ENCODE measurements at places on chromosomes 16 and 17.
A peak's percentile ranks its signal among the peaks of the same experiment; 100 is the strongest.

GRCh38 chr17:63405741-63406261 lies 40.3 kb downstream of the CYB561 start:
- no peak for DNase-seq

- peak; percentile 69 for DNase-seq
Measured at GRCh38 chr16:57377080-57377841, 5.0 kb downstream of the CX3CL1 start.

GRCh38 chr17:67994817-67995569 lies 1.3 kb downstream of the C17orf58 start:
- no peak for DNase-seq

- DNase-seq: no peak
Measured at GRCh38 chr16:67419502-67419901, 3.2 kb upstream of the ZDHHC1 start.

DNA sequence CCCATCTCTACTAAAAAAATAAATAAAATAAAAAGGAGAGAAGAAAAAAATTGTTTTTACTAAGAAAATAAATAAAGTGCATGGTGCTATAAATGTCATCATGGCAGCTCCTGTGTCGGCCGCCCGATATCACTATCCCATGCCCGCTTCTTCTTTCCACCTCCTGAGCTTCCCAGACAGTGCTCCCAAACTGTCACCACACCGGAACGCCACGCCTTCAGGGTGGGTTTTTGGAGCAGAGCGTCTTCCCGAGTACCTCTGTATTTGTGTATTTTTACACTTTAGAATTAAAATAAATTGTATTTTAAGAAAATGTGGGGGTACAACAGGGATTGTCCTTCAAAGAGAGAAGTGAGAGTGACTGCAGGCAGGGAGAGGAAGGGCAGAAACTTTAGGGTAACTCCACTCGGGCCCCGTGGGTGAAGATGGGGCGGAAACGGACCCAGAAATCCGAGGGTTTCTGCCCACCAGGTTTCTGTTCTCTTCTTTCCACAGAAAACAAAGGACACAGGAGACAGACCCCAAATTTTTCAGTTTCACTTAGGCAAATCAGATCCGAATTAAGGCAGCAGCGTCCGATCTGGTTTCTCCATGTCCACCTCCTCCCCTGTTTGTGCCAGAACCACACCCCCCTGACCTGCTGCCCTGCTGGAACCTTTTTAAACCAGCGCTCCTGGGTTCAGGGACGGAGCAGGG lies 3.6 kb upstream of the ITGAX start:
- DNase-seq: no peak

DNA sequence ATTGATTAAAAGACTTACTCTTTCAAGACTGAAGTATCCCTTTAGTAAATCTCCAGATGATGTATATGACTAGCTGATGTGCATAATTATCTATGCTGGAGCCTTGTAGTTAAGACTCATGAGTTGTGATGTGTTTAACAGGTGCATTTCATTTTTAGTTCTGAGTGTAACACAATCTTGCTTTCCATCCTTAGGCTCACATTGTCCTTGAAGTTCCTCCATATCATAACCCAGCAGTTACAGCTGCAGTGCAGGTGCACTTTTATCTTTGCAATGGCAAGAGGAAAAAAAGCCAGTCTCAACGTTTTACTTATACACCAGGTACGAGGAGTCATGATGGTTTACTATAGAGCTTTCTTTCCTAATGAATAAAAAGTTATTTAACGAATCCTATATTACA lies 52.9 kb downstream of the ESRP2 start:
- no peak for DNase-seq

- no peak for DNase-seq
Measured at GRCh38 chr17:384622-385177, 32.1 kb upstream of the RPH3AL start.

GRCh38 chr17:39736319-39737165 lies 1.2 kb upstream of the GRB7 start:
- no peak for DNase-seq

DNA sequence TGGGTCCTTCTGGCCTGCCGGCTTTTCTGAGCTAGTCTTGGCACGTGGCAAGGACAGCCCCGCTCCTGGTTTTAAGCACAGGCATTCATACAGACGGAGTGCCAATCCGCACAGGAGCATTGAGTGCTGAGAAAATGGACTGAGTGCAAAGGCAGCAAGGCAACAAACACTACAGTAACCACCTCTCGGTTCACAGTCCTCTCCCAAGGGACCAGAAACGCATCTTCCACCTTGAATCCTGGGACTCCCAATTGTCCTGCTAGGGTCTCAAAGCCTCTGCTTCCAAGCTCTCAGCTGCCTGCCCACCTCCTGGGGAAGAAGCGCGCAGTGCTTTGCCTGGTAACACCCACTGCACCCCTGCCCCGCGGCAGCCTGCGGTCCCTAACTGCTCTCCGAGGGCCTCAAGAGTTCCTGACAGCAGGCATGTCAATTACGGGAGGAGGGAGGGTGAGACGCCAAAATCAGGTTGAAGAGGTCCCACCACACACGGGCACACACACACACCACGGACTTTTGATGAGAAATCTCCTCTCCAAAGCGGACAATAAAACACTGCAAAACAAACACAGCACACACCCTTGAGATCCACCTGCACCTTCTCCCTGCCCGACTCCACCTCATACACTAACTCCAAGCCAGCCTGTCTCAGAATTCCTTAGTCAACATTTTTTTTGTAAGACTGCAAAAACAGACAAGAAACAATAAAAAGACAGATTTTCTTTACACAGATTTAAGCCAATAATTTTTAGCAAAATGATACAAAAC lies 15.0 kb downstream of the SLC16A3 start:
- no peak for DNase-seq

GRCh38 chr16:80994451-80994850 lies 12.2 kb downstream of the CMC2 start:
- DNase-seq: no peak

DNA sequence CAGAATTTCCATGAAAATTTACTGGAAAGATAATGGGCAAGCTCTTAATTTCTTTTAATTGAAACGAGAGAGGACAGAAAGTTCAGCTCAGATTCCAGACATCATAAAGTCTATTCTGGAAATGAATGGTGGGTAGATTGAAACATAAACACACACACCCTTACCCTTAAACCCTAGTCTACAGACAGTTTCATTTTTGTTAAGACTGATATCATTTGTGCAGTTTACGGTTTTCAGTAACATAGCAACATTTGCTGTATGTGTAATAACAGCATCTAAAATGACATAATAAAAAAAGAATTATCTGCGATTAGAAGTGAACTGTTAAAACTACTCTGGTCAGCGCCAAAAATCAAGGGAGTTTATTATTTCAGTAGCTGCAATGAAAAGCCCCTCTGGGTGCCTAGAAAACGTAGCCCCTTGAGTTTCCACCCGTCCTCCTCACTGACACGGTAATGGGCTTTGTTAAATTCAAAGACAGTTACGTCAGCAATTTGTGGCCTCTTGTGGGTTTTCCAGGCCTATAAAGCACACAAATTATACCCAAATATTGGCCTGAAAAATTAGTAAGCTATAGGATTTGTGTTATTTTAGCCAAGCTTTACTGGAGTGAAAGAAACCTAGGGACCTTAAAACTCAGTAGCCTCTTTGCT lies 520.6 kb upstream of the SOX9 start:
- no peak for DNase-seq

DNA sequence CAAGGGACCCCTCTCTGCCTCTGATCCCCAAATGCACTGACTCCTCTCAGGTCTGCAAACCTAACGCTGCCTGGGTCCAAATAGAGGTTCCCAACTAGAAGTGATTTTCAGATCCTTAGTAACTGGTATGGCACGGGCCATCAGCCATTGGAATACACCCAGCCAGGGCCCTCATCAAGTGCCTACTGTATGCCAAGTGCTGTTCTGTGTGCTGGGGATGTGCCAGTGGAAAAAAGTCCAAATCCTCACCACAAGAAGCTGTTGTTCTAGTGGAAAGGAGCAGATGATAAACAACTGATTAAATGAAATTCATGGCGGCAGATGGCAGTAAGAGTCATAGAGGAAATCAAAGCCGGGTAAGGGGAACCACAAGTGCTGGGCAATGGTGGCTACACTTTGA lies 57.2 kb upstream of the MED9 start:
- no peak for DNase-seq

DNA sequence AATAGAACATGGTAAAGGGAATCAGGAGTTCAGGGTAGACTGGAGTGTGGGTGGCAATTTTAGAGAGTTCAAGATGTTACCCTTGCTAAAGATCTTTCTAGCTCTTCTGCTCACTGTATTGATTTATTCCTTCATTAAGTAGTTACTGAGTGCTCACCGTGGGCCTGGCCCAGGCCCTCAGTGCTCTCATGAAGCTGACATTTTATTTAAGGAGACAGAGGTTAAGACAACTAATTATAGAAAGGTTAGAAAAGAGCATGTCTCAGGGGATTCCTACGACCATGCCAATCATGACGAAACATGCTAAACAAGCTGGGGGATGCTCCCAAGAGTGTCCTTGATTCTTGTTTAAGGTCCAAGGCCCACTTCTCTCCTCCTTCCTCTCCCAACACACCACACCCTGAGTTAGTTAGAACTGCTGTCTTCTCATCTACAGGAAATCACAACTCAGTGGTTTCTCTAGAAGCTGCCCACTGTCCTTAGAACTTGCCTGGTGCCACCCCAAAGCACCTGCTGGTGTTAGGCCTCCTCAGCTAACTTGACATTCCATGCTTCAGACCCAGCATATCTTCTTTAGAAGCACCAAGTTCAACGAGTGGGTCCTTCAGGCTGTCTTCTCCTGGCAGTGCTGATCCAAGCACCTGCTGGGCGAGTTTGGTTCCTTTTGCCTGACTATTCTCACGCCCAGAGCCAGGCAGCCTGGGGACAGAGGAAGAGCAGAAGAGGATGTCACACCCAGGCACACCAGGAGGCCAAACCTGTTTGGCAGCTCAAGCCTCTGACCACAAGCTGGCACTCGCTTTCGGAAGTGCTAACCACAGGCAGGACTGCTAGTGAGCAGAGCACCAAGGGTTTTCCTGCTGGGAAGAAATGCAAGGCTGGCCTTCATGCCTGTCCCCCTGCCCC lies 79.0 kb downstream of the GAS7 start:
- no peak for DNase-seq

GRCh38 chr16:83068686-83069085 lies 441.9 kb downstream of the CDH13 start:
- DNase-seq: no peak

GRCh38 chr17:7972131-7972785 lies 30.2 kb upstream of the GUCY2D start:
- no peak for DNase-seq

GRCh38 chr17:81228420-81228819 lies 5.7 kb upstream of the CEP131 start:
- no peak for DNase-seq

DNA sequence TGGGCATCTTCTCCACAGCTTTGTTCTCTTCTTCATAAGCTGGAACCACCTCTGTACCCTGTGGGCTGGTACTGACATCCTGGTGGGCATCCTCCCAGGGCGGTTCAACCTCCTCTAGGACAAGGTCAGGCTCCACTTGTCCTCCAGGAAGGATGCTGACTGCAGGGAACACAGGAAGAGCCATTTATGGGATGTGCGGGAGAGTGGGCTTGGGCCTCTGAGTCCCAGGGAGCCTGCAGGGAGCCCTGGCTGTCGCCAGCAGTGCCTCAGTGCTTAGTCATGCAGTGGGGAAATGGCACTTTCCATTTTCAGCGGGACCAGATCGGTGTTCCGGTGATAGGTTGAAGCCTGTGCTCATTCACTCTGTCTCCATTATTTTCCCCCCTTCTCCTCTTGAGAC lies 20.5 kb downstream of the CNGB1 start:
- no peak for DNase-seq

DNA sequence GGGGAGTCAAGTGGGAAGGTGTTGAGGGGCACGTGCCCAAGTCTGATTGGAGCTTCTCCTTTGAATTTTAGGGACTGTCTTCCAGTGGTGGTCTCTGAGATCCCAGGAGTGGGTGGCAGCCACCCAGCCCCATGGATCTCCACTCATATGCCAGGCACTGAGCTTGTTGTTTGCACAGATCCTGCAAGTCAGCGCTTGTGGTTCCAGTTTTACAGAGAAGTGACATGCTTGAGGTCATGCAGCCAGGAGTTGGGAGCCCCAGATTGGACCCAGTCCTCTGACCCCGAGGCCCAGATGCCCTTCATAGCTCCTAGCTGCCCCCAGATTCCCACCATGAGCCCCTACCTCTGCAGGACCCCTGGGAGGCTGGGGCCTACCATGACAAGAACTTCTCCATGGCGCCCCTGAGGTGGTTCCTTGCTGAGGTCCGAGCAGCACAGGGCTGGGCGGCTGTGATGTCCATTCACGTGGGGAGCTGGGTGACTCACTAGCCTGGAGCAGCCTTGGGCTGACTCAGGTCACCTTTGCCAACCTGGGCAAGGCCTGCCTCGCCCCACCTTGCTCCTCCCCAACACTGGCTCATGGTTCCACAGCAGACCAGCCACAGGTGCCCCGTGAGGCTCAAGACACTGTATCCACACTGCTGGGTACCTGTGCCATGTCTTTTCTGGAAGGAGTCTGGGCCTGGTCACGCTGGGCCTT lies 47.4 kb downstream of the RAI1 start:
- DNase-seq: no peak

GRCh38 chr17:81924557-81925532 lies 2.7 kb downstream of the MAFG start:
- no peak for DNase-seq

GRCh38 chr16:80176114-80176513 lies 364.7 kb upstream of the DYNLRB2 start:
- DNase-seq: no peak
